ENCODE measurements at places on chromosomes 1 and 21.
A peak's percentile ranks its signal among the peaks of the same experiment; 100 is the strongest.

- DNase-seq = no peak
- H3K36me3 ChIP-seq = no peaks in the 10 kb centered on the region
- H3K4me1 ChIP-seq = no peaks in the 10 kb centered on the region
- no peak overlapping the region for H3K4me3 ChIP-seq
- no peak overlapping the region for H3K27ac ChIP-seq
These were observed 10.8 kb upstream of the ID3 start for GRCh38 chr1:23570001-23570691.

- H3K4me3 ChIP-seq = no peak overlapping the region
- no peaks in the 10 kb centered on the region for H3K4me1 ChIP-seq
- no peaks in the 10 kb centered on the region for H3K36me3 ChIP-seq
- no peak for DNase-seq
These were observed 852.4 kb upstream of the ADAMTS5 start for GRCh38 chr21:27819299-27819698.

- no peaks in the 10 kb centered on the region for H3K27me3 ChIP-seq
- no peak overlapping the region for H3K27ac ChIP-seq
- H3K4me1 ChIP-seq = 0 out of 2 replicates have a peak, but pooled peaks cover 5% of the 10 kb centered on the region
- no peaks in the 10 kb centered on the region for H3K36me3 ChIP-seq
- no peak for DNase-seq
- no peak overlapping the region for H3K4me3 ChIP-seq
These were observed 21.9 kb upstream of the KIF14 start for GRCh38 chr1:200642481-200642880.

DNA sequence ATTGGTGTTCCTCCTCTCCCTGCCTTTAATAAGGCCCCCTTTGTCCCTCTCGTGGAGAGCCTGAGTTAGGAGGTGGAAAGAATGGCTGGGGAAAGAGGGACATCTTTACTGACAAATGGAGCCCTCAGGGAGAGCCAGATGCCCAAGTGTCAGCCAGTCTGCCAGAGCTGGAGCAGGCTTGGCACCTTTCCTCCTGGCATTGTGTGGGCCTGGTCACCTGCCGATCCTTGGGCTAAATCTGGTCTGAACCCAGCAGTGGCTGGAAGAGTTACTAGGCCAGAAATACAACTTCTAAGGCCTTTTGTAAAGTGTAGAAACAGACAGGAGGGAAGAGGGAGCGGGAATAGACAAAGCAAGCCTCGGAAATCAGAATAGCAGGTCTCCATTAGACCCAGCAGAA is 24.9 kb downstream of the VANGL1 start:
- no peak overlapping the region for H3K27ac ChIP-seq
- 0 out of 2 replicates have a peak, but pooled peaks cover 3% of the 10 kb centered on the region for H3K4me1 ChIP-seq
- no peak overlapping the region for H3K4me3 ChIP-seq
- H3K27me3 ChIP-seq = no peaks in the 10 kb centered on the region

- no peak for DNase-seq
- H3K27me3 ChIP-seq = peaks cover 5% of the 10 kb centered on the region
- H3K27ac ChIP-seq = no peak overlapping the region
- H3K4me3 ChIP-seq = no peak overlapping the region
- H3K36me3 ChIP-seq = no peaks in the 10 kb centered on the region
These were observed 17.1 kb downstream of the TNFRSF8 start for GRCh38 chr1:12080156-12080555.

GRCh38 chr1:241208910-241209379 is 148.1 kb downstream of the RGS7 start:
- no peak overlapping the region for H3K27ac ChIP-seq
- H3K4me3 ChIP-seq = no peak overlapping the region
- no peak for DNase-seq

- H3K27me3 ChIP-seq = no peaks in the 10 kb centered on the region
- H3K27ac ChIP-seq = no peak overlapping the region
- no peak for DNase-seq
- no peaks in the 10 kb centered on the region for H3K36me3 ChIP-seq
These were observed 108.0 kb downstream of the TNNI3K start for GRCh38 chr1:74343216-74343615.

- H3K4me3 ChIP-seq = no peak overlapping the region
- H3K36me3 ChIP-seq = no peaks in the 10 kb centered on the region
- no peak overlapping the region for H3K27ac ChIP-seq
- no peak for DNase-seq
- H3K27me3 ChIP-seq = no peaks in the 10 kb centered on the region
These were observed 177.3 kb downstream of the KIF26B start for GRCh38 chr1:245332085-245332484.

- no peaks in the 10 kb centered on the region for H3K27me3 ChIP-seq
- no peak overlapping the region for H3K4me3 ChIP-seq
- H3K36me3 ChIP-seq = no peaks in the 10 kb centered on the region
- H3K27ac ChIP-seq = no peak overlapping the region
- no peak for DNase-seq
These were observed 193.2 kb downstream of the DHRS3 start for GRCh38 chr1:12424793-12425192.

DNA sequence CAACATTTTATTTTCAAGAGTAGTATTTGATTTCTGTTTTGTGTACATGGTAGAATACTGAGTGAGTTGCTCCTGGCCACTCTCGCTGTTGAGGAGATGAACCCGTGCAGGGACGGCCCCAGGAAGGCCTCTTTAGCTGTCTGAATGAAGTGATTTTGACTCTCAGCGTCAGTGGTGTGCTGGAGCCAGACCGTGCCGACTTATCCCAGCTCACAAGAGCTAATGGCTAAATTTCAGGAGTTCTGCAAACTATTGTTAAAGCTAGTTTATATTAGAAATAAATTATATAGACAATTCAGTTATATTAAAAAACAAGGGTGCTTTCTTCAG is 111.2 kb upstream of the KIF26B start:
- H3K4me3 ChIP-seq = no peak overlapping the region
- DNase-seq = no peak
- H3K27ac ChIP-seq = no peak overlapping the region
- H3K36me3 ChIP-seq = no peaks in the 10 kb centered on the region
- no peaks in the 10 kb centered on the region for H3K4me1 ChIP-seq

DNA sequence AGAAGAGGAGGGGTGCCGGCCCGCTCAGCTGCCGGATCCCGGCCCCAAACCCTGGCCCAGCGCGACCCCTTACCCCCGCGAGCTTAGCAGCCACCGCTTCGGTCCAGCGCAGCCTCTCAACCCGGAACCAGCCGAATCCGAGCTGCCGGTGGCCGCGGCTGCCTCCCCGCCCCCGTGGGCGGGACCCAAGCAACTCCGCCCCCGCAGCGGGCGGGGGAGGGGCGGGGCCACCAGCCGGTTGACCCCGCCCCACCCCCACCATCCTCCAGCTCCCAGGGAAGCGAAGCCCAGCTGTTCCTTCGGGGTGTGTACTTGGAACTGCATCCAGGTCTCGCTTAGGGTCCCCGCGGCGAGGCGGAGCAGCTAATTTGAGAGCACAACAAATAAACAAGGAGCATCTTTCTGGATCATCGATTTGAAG is at the start of gene TRIM62:
Gene TRIM62 (minus strand): TSS at position 123 of the 421 bp plus-strand sequence. CDS start 611 bp downstream, outside the sequence.
- no peaks in the 10 kb centered on the region for H3K36me3 ChIP-seq
- peaks cover 9% of the 10 kb centered on the region for H3K4me1 ChIP-seq
- peak within 1 kb of the TSS; percentile 37 for H3K27ac ChIP-seq
- peak within 1 kb of the TSS; percentile 66 for H3K4me3 ChIP-seq
- H3K27me3 ChIP-seq = 0 out of 2 replicates have a peak, but pooled peaks cover 3% of the 10 kb centered on the region

GRCh38 chr1:116380499-116381242 is 7.6 kb downstream of the ATP1A1 start:
- no peak overlapping the region for H3K4me3 ChIP-seq
- H3K27ac ChIP-seq = no peak overlapping the region
- H3K36me3 ChIP-seq = no peaks in the 10 kb centered on the region
- DNase-seq = no peak

DNA sequence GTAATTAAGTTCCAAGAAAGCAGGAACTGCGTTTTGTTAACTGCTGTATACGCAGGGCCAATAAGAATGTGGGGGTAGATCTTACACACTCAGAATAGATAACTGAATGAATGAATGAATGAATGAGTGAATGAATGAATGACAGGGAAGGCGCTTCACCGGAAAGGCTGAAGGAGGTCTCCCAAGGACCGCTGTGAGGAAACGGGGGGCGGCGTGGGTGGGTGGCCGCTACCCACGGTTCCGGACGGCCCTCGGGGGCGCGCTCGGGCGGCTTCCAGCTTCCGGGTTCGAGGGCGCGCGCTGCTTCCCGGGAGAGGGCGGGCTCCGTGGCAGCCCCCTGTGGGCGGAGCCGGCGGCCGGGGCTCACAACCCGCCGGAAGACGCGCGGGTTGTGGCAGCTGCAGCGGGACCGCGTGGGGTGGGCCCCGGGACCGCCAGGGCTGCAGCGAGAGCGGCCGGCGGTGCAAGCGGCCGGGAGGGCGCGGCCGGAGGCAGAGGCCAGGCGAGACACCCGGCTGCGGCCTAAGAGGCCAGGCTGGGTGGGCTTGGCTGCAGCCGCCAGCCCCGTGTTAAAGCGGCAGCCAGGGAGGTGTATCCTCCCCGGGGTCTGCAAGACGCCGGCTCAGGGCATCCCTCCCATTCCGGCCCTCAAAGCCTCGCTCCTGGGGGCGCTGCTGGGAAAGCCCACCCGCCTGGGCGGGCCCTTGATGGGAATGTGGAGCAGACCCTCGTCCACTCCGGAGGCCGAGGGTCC is at the start of gene ZFP69:
Gene ZFP69 (plus strand): TSS at position 367 of the 754 bp plus-strand sequence. CDS start 2,072 bp downstream, outside the sequence.
- H3K4me1 ChIP-seq = 0 out of 2 replicates have a peak, but pooled peaks cover 6% of the 10 kb centered on the region
- no peaks in the 10 kb centered on the region for H3K27me3 ChIP-seq
- DNase-seq = peak; percentile 73
- peak within 1 kb of the TSS; percentile 95 for H3K4me3 ChIP-seq
- no peaks in the 10 kb centered on the region for H3K36me3 ChIP-seq
- H3K27ac ChIP-seq = no peak within 1 kb of the TSS

DNA sequence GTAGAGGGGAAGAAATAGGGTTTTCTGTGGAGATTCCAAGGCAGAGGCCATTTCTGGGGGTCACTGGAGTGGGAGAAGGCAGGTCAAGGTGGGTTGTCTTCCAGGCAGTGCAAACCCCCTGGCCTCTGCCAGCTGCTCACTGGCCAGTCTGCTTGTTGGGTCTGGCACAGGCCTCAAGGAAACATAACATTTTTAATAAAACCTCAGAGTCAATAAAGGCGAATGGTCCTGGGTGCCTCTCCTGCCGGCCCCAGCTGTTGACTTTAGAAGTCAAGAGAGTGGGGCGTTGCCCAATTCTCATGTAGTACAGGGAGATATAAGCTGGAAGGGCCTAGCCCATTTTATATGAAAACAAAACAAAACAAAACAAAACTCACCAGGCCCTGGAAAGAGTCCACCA is 36.6 kb downstream of the RUNX3 start:
- no peaks in the 10 kb centered on the region for H3K27me3 ChIP-seq
- H3K36me3 ChIP-seq = no peaks in the 10 kb centered on the region
- H3K4me3 ChIP-seq = no peak overlapping the region

DNA sequence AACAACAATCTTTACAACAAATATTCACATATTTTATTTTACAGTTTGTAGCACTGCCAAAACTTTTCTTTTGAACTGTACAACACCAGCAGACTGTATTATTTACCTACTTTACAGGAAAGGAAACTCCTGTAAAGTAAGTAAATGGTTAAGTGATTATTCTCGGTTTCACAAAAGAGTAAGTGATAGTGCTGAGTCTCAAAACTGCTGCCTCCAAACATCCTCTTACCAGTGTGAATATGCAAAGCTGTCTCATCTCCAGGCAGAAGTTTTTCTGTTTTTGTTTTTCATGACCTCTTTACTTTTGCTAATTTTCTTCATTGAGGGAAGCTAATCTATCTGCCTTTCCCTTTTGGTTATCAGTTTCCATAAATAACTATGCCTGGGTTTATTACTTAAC is 286.7 kb downstream of the SRGAP2C start:
- H3K4me1 ChIP-seq = no peaks in the 10 kb centered on the region
- no peak overlapping the region for H3K27ac ChIP-seq
- H3K27me3 ChIP-seq = no peaks in the 10 kb centered on the region
- no peak overlapping the region for H3K4me3 ChIP-seq
- peak; percentile 55 for DNase-seq

- no peak for DNase-seq
- no peaks in the 10 kb centered on the region for H3K36me3 ChIP-seq
- no peak overlapping the region for H3K27ac ChIP-seq
- H3K4me3 ChIP-seq = no peak overlapping the region
- no peaks in the 10 kb centered on the region for H3K27me3 ChIP-seq
These were observed 54.2 kb downstream of the GLIS1 start for GRCh38 chr1:53684741-53685140.

All from MM.1S (cell line).